ENCODE measurements at places on chromosomes 12 and 14.

DNA sequence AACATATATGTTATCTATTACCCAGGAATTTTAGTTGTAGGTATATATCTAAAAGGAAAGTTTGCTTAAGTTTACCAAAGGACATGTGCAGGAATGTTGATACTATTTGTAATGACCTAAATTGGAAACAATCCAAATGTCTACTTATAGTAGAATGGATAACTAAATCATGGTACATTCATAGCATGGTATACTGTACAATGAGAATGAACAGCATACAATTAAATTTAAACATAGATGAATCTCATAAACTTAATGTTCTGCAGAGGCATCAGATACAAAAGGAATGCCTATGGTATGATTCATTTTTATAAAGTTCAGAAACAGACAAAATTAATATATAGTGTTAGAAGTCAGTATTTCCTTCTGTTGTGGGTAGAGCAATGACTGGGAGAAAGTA is 135.4 kb downstream of the GPHN start:
- no peak for DNase-seq

DNA sequence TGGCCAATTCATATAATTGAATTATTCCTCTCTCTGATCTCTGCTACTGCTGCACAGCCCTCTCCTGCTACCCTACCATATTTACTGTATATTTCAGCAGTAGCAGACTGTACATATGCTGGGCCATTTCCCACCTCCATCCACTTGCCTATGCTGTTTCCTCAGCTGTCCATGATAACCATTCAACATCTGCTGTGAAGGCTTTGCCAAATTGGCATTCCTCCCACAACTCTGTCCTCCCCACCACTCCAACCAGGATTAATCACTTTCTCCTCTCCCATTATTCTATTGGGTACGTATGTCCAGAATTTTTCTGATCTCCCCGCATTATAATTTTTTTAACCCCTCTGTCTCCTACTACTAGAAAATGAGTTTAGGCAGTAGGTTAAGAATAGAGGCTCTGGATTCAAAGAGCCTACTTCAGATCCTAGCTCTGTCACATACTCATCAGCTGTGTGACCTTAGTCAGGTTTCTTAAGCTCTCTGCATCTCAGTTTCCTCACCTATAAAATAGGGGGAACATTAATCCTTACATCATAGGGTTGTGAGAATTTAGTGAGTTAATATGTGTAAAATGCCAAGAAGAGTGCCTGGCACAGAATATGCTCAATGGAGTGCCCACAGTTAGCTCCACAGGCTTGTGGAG is 123.3 kb downstream of the KICS2 start:
- no peak for DNase-seq

- no peak for DNase-seq
Observed at GRCh38 chr12:3727354-3727753, 25.6 kb downstream of the CRACR2A start.

GRCh38 chr12:113186666-113187325 is 1.3 kb downstream of the RITA1 start:
- DNase-seq: no peak

- no peak for DNase-seq
Observed at GRCh38 chr14:21317398-21317797, 37.5 kb downstream of the RPGRIP1 start.

GRCh38 chr12:122243965-122244364 is 18.1 kb upstream of the DIABLO start:
- DNase-seq: no peak

DNA sequence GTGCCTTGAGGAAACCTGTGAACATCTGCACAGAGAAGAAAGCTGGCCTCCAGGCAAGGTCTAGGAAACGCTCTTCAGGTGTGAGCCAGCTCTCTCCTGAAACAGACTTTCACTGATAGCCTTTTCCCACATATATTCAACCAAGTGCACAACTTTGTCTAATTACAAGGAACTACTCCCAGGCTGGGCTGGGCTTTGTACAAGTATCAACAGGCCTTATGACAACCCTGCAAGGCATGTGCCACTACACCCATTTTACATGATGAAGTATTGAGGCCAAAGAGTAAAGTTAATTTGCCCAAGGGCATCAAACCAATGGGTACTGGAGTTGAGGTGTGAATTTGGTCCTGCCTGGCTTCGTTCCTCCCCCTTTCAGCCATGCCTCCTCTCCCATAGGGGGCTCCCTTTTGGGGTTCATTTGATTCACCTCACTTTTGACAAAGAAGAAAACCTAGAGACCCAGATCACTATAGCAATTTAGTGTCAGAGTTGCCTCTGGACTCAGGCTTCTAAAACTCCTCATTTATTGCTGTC is 2.1 kb downstream of the CSRP2 start:
- no peak for DNase-seq

- no peak for DNase-seq
Observed at GRCh38 chr14:80485764-80486163, 274.5 kb upstream of the DIO2 start.

GRCh38 chr14:76937181-76938091 is 91.1 kb downstream of the IRF2BPL start:
- no peak for DNase-seq

GRCh38 chr12:23959826-23960225 is 10.4 kb upstream of the SOX5 start:
- DNase-seq: no peak

- no peak for DNase-seq
Observed at GRCh38 chr12:123960029-123960735, 12.4 kb downstream of the CCDC92 start.

DNA sequence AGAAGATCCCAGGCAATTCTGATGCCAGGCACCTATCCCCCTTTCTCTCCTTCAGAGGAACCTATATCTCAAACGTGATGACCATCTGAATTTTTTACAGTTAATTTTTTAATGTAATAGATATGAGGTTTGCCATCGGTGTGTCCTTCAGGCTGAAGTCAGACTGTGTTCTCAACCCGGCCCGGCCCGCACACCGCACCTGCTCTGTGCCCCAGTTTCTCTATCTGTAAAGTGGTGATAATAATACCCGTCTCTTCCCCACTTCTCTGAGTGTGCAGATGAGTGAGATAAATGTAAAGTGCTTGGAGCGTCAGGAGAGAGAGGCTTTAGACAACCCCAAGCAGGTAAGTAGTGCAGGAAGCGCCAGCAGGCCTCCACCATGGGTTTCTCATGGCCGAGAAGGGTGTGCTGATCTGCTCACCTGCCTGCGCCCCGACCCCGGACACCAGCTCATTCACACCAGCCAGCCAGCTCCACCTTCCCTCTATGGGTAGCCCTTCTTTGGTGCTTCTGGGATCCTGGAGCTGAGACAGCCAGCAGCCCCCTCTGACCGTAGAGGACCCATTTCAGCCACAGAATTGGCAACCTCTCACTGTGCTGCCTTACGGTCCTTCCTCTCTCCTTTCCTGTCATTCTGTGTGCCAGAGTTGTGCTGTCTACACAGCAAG is 80.0 kb downstream of the ZFP36L1 start:
- DNase-seq: no peak

DNA sequence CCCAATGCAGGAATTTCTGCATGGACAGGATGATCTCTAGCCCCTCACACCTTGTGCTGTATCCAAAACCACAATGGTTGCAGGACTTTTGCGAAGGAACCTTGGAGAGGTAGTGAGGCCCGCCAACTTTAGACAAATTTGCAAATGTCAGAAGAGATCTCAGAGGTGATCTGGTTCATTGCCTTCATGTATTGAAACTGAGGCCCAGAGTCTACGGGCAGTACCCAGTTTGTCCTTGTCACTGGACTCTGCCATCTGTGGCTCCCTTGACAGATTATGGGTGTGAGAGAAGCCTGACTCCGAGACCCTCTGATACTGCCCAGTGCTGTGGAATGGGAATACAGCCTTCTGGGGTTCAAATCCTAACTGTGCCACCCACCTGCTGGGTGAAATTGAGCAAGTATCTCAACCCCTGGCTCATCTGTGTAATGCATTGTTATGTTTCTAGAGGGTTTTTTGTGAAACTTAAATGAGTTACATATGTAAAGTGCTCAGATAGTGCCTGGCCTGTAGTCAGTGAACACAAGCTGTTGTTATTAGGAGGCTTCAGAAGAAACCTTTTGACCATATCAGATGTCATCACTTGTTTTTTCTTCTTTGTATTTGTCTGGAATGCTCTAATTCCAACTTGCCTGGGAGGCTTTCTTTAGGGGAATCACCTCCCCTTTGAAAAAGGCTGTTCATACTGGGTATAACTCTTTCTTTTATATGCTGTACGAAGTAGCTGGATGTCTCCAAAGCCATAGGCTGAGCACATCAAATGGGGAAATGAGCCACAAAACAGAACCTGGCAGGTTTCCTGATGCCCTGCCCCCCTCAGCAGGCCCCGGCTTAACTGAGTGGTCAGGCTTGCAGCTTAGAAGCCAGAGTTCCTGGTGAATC is 71.4 kb upstream of the SRSF5 start:
- DNase-seq: no peak

DNA sequence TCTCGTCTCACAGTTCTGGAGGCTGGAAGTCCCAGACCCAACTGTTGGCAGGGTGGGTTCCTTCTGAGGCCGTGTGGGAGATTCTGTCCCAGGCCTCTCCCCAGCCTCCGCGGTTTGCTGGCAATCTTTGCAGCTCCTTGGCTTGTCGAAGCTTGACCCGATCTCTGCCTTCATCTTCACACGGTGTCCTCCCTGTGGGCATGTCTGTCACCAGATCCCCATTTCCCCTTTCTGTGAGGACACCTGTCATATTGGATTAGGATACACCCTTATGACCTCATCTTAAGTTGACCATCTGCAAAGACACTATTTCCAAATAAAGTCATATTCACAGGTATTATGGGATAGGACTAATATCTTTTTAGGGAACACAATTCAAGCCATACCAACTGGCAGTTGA is 22.6 kb upstream of the LRP1-AS start:
- no peak for DNase-seq

- DNase-seq: no peak
Observed at GRCh38 chr12:69343357-69343756, 4.8 kb upstream of the LYZ start.

GRCh38 chr12:1716911-1717310 is 26.0 kb downstream of the ADIPOR2 start:
- no peak for DNase-seq

DNA sequence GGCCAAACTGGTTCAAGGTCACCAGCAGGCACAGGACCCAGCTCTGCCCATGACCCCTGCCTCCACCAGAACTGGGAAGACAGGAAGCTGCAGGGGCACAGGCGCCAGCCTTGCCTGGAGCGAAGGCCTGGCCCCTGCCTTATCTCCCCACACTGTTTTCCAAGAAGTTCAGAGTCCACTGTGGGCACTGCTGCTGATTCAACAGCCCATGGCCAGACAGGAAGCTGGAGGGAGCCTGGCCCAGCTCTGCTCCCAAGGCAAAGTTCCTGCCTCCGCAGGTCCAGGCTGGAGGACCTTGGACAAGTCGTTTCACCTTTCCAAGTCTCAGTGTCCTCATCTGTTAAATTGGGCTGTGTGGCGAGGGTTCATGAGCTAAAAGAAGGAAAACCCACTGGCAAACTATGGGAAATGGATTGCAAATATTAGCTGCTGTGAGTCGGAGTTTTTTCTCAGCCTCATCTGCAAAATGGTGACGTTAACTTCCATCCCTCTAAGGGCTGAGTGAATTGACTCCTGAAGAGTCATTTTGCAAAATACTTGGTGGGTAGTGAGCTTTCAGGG is 1.2 kb downstream of the PHETA1 start:
- DNase-seq: no peak

DNA sequence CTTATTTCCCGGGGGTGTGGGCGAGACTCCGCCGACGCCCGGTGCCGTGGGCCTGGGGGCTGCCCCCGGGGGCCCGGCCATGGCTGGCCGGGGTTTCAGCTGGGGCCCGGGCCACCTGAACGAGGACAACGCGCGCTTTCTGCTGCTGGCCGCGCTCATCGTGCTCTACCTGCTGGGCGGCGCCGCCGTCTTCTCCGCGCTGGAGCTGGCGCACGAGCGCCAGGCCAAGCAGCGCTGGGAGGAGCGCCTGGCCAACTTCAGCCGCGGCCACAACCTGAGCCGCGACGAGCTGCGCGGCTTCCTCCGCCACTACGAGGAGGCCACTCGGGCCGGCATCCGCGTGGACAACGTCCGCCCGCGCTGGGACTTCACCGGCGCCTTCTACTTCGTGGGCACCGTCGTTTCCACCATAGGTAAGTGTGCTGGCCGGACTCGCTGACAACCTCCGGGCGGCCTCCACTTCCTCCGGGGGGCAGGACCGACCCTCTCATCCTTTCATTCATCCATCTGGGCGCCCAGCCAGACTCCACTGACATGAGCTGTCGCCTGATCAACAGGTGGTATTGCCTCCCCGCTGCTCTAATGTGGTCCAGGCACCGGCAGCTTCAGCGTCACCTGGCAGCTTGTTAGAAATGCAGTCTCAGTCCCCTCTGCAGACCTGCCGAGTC is 467 bp downstream of the KCNK13 start:
- DNase-seq: no peak

- no peak for DNase-seq
Observed at GRCh38 chr12:12083688-12084087, 12.9 kb downstream of the BCL2L14 start.

DNA sequence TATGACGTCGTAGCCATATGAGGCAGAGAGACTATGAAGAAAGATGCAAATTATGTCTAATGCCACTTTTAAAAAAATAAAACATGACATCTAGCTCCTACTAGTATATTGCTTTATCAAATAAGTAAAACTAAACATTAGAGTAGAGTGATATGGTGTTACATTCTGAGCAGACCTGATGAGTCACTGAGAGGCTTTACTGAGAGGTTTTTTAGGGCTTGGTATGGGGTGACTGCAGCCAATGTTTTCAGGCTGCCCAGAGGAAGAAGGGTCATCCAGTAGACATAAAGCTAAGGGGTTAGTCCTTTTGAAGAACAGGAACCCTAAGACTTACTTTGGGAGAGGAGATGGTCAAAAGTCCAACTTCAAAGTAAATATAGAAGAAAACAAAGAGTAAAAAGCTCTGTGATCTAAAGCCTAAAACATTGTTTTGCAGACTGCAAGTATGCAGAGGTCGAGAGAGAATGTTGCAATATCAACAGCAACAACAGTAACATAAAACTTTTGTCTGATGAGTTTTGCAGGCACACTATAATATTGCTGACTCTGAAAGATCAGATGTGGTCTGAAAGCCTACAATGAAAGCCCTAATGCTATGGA is 774.7 kb downstream of the TMTC2 start:
- no peak for DNase-seq

- no peak for DNase-seq
Observed at GRCh38 chr12:117161460-117162166, 28.7 kb downstream of the FBXO21 start.

GRCh38 chr12:61523276-61523992 is 736.8 kb upstream of the USP15 start:
- no peak for DNase-seq

GRCh38 chr12:7369274-7369729 is 65.4 kb downstream of the ACSM4 start:
- peak; percentile 78 for DNase-seq

GRCh38 chr12:19517583-19517982 is 78.3 kb downstream of the AEBP2 start:
- no peak for DNase-seq

- DNase-seq: no peak
Observed at GRCh38 chr12:93266-94005, 26.9 kb downstream of the IQSEC3 start.

- no peak for DNase-seq
Observed at GRCh38 chr12:24499151-24500146, 449.5 kb downstream of the BCAT1 start.
